ENCODE measurements at places on chromosomes 16 and 17. TPM values are rescaled to one million over a fixed set of nuclear protein-coding genes. Genes with fewer than 3 reads are reported as not detected.

- DNase-seq = no peak
Measured at GRCh38 chr17:42918902-42919521, 18.4 kb downstream of the G6PC1 start.

DNA sequence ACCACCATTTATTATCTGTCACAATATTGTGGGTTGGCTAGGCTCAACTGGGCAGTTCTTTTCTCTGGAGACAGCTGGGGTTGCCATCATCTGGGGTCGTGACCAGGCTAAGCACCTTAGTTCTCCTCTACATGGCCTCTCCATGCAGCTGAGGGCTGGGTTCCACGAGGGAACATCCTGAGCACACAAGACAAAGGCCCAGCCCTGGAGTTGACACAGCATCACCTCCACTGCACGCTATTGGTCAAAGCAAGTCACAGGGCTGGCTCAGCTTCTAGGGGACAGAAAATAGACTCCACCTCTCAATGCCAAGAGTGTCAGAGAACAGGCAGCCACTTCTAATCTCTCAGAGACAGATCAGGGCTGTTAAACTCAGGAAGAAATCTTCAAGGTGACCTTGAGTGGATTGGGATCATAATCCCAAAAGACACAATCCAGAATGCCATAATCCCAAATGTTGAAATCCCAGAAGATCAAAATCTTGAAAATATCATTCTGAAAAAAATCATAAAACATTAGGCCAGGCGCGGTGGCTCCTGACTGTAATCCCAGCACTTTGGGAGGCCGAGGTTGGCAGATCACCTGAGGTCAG is 13.0 kb upstream of the USP10 start:
- no peak for DNase-seq

CDH13 gene
- total RNA-seq = 14.5 TPM

DNA sequence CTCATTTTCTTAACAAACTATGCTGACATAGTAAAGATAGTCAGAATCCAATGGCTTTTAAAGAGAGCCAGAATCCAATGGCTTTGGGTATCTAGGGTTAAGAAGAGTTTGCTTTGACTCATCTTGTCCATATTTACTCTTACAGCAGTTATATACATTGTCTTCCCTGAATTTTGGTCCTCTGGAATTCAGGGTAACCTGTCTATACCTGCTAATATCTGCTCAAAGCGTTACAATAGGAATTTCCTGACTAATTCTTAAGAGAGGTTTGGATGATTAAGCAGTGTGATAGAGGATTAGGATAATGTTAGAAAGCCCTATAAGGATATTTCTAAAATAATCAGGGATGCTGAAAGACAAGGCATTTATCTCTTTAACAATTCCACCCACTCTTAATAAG is 2.0 kb upstream of the CDH8 start:
- no peak for DNase-seq

- no peak for DNase-seq
Measured at GRCh38 chr16:86337138-86337537, 173.2 kb upstream of the FOXF1 start.
